Hypothalamus (tissue), 51 donors: ENCODE measurements at places on chromosomes 12 and 14.

DNA sequence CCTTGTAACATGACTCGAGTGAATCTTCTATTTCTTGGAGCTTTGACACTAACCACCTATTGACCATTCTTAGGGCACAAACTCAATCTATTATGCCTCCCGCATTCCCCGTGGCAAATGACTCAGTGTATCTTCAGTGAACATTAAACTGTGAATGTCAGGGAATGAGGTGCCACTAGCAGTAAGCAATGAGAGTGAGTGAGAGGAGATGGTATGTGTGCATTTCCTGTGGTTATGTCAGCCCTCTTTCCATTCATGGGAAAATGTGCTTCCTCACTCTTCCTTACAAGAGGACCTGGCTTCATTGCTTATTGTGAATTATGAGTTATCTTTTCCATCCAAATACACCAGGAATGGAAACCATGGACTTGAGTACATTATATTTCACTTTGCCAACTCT is 229.2 kb downstream of the EMP1 start:
- DNase-seq = no peak

DNA sequence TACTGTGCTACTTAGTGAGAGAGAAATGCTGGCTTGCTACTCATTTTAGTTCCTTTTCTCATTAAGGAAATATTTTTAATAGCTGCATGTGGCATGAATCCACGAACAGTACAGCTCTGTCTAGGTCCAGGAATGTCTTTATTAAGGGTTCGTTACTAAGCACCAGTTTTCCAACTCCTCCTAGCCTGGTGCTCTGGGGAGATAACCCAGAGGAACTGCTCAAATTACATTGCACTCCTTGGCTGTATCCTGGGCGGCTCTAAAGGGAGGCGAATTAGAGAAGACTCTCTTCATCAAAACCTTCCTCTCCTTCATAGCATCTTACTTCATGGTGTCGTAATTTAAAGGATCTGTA is 101.3 kb downstream of the PPM1A start:
- no peak for DNase-seq

- DNase-seq = no peak
These were observed 48.8 kb upstream of the FOXN3 start for GRCh38 chr14:89465876-89466275.

DNA sequence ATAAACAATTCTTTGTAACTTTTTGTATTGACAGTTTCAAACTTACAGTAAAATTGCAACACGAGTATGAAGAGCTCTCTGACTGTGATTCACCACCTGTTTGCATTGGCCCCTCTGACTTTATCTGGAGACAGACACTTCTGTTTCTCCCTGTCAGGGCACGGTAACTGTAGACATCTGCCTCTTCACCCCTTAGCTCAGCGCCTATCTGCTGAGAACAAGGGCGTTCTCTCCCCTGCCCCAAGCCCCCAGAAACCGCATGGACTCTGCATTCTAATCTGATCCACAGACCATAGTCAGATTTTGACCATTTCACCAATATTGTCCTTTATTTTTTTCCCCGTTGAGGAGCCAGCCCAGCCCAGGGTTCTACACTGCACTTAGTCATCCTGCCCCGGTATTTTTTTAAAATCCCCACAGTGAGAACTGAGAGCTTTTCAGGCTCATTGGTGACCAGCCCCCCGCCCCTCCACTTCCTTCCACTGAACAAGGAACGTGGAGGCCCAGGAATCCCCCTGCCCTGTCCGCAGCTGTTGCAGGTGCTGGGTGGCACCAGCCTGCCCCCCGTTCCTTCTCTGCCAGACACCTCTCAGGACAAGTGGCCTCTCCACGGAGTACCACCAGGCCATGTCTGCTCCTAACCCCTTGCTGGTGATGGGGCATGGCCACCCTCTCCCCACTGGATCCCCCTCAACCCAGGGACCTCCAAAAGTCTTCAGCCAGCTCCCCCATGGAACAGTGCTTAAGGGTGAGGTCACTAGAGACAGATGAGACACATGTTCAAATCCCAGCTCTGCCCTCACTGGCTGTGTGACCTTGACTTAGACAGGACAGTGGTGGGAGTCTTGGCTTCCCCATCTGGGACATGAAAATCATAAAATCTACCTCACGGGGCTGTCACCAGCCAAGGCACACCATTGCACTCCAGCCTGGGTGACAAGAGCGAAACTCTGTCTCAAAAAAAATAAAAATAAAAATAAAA is 11.2 kb downstream of the RHOF start:
- DNase-seq = no peak

DNA sequence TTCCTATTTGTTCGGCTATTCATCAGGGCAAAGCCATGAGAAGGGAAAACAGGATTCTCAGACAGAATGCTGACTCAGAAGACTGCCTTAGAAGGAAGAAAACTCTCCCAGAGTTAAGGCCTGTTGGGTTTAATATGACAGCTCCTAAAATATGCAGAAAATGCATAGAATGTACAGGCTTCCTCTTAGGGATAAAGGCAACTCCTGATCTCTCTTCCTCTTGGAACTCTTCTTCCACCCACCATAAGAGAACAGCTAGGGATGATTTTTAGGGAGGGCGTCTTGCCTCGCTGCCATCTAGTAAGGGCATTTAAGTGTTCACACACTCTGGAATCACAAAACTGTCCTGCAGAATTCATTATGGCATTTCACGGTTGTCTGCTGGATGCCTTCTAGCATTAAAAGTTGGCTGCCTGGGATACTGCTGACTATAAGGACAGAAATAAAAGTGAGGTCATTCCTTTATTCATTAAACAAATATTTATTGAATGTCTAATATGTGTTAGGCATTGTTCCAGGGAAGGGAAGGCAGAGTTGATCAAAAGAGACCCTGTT is 73.7 kb downstream of the DCAF5 start:
- DNase-seq = no peak

DNA sequence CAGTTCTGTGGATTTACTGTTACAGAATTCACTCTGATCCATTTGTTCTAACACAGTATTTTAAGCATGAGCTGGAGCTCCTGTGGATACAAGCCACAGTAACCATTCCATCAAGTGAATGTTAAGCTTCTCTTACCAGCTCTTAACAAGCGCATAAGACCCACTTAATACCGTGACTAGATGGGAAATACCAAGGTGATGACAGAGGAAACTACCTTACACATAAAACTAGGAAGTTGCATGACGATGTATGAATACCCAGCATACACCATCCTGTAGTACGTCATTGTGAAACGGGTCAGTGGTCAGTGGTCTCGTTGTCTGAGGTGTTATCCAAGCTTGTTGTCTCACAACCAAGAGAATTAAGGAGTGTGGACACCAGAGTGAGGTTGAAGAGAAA is 2.0 kb upstream of the GALC start:
- DNase-seq = no peak

DNA sequence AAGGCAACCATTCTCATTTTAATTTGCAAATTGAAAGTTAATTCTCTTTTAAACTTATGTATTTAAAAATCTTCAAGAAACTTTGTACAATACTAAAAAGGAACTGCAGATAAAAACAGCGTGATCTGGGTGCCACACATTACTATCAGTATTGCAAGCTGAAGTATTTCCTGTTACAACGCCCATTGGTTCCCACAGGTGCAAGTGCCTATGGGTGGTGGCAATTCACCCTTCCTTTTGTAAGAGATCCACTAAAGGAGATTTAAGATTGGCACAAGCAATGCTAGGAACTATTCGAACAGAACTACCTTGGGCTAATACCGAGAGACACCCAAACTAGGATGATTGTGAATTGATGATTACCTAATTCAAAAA is 13.2 kb downstream of the TAOK3 start:
- DNase-seq = no peak

GRCh38 chr12:105343836-105344235 is 13.3 kb downstream of the C12orf75 start:
- DNase-seq = no peak

- no peak for DNase-seq
These were observed 17.1 kb downstream of the DICER1 start for GRCh38 chr14:95140060-95140858.

- no peak for DNase-seq
These were observed 75.3 kb upstream of the C14orf180 start for GRCh38 chr14:104504172-104504735.

GRCh38 chr12:32821710-32822109 is 66.0 kb upstream of the YARS2 start:
- DNase-seq = no peak

DNA sequence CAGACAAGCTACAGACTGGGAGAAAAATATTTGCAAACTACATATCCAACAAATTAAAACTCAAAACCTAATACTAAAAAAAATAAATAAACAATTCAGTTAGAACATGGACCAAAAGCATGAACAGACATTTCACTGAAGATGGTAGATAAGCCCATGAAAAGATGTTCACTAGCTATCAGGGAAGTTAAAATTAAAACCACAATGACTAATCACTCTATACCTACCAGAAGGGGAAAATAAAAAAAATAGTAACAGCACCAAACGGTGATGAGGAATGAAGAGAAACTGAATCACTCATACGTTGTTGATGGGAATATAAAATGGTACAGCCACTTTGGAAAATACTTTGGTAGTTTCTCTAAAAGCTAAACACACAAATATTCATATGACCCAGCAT is 31.1 kb upstream of the DHRS7 start:
- DNase-seq = no peak

DNA sequence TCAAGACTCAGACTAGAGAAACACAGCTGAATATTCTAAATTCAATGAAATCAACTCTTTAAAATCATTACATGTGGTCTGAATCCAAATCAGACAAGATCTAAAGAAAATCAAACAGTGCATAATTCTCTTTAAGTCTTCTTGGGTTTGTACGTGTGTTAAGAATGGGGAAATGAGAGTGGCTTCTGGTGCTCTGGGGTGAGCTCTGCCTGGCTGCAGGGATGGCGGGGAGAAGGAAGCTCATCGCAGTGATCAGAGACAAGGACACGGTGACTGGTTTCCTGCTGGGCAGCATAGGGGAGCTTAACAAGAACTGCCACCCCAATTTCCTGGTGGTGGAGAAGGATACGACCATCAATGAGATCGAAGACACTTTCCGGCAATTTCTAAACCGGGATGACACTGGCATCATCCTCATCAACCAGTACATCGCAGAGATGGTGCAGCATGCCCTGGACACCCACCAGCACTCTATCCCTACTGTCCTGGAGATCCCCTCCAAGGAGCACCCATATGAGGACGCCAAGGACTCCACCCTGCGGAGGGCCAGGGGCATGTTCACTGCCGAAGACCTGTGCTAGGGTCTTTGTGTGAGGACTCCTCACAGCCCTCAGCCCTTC is 20.9 kb downstream of the SENP1 start:
- no peak for DNase-seq

- DNase-seq = no peak
These were observed 64.9 kb downstream of the GPHN start for GRCh38 chr14:66572826-66573225.

DNA sequence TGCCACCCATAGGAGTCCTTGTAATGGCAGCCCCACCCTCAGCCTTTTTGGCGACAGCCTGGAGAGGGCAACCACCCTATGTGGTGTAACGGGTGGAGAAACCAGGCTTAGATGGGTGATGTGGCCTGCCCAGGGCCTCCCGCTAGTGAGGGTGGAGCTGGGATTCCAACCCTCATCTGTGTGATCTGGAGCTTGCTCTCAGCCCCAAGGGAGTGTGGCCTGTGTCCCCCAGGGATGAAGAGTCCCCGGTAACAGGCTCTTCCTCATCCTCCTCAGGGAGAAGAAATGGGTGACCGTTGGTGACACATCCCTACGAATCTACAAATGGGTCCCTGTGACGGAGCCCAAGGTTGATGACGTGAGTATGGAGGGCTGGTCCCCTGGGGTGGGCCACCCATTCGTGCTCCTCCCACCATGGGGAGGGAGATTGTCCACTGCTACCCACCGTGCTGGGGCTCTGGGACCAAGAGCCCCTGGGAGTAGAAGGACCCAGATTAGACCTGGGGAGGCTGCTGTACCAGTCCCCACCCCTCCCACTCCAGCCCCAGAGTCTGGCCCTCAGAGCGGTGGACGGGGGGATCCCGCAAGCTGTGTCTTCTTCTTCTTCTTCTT is 8.8 kb downstream of the BCL7A start:
- DNase-seq = no peak

GRCh38 chr12:84247931-84248330 is 664.7 kb downstream of the SLC6A15 start:
- no peak for DNase-seq

DNA sequence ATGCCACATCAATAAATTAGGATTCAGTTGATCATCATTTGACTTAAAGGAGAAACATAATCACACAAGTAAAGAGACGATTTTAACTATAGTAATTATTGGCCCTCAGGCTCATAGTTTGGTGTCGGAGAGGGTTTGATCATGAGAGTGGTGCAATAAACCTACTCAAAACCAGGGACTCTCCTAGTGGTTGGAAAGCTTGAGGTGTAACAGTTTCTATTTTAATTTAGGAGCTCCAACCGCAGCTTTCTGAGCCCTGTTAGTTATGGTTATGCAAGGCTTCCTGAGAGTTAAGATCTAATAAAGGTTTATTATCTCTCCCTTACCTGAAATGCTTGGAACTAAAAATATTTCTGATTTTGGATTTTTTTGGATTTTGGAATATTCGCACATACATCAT is 36.4 kb downstream of the TMTC2 start:
- no peak for DNase-seq

DNA sequence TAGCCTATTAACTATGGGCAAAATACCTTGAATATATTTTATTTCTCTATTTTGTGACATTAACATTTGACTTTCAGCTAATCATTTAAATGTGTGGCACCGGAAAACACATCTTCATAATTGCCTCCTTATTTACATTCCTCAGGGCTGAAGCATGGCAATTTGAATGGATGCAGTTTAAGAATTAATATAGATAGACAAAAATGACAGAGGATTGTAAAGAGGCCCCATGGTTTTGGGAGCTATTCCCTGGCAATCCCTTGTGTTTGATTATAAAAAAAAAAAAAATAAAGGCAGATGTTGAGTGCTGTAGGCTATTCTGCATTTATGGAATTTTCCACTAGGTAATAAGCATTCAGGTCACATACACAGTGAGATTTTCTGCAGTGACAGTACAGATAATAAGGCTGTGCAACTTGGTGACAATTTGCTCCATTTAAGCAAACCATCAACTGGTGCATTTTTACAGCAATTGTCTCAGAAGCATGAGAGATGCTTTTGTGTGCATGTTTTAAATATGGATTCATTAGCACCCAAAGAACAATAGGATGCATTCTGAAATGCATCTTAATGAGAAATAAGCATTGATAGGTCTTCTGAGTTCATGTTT is 123.2 kb upstream of the SLC38A4 start:
- no peak for DNase-seq

DNA sequence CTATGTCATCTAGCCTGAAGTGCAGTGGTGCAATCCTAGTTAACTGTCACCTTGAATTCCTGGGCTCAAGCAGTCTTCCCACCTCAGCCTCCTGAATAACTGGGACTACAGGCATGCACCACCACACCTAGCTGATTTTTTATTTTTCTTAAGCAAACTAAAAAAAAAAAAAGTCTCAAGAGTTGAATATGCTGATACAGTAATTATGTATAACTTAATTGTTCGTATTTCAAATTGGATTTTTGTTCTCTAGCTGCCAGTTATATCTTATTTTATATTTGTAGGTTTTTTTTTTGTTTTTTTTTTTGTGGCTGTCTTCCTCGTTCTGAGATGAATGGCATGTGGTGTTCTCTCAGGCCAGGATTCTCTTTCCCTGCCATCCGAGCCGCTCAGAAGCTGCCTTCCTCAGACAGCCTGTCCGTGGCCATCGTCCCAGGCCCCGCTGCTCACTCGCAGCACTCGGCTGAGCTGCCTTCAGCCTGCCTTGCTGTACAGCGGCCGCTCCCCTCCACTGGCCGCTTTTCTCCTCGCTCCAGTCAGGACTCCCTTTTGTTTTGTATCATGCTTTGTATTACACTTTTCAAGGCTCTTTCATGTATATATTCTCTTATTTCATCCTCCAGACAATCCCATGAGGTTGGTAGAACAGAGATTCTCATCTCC is 53.3 kb downstream of the WDR20 start:
- DNase-seq = no peak
